Aorta (tissue), 5 donors: ENCODE measurements at places on chromosomes 7 and 10. TPM values are rescaled to one million over a fixed set of nuclear protein-coding genes. Genes with fewer than 3 reads are reported as not detected.

CD36 gene
- polyA plus RNA-seq, result 12.8 TPM

CTNNA3 gene
- polyA plus RNA-seq, result 1.5 TPM

TRIP6 gene
- polyA plus RNA-seq, result 39.3 TPM

LEP gene
- polyA plus RNA-seq, result 0.05 TPM

NPC1L1 gene
- 6.1 TPM for polyA plus RNA-seq

SPDYE16 gene
- polyA plus RNA-seq, result not detected

PSMC2 gene
- polyA plus RNA-seq, result 107 TPM

SPDYE9 gene
- not detected for polyA plus RNA-seq

ANKRD61 gene
- polyA plus RNA-seq, result not detected

HOXA13 gene
- polyA plus RNA-seq, result not detected

HOXA6 gene
- 0.97 TPM for polyA plus RNA-seq

PTPN20 gene
- polyA plus RNA-seq, result 5.9 TPM

CALML3 gene
- polyA plus RNA-seq, result 0.13 TPM

NRP1 gene
- 52.9 TPM for polyA plus RNA-seq

BMPR1A gene
- polyA plus RNA-seq, result 19.3 TPM

EPDR1 gene
- 31.3 TPM for polyA plus RNA-seq

SRRM3 gene
- 3.8 TPM for polyA plus RNA-seq

SPDYE3 gene
- not detected for polyA plus RNA-seq

ANK3 gene
- 16.5 TPM for polyA plus RNA-seq

ZP3 gene
- polyA plus RNA-seq, result 0.38 TPM

LRRN3 gene
- polyA plus RNA-seq, result 5.1 TPM

PON1 gene
- polyA plus RNA-seq, result not detected

TMEM213 gene
- polyA plus RNA-seq, result not detected

NKX1-2 gene
- not detected for polyA plus RNA-seq

HTR5A gene
- polyA plus RNA-seq, result not detected

CFAP58 gene
- polyA plus RNA-seq, result 0.38 TPM

AQP1 gene
- 370 TPM for polyA plus RNA-seq

AUTS2 gene
- polyA plus RNA-seq, result 3.9 TPM

CLRN3 gene
- not detected for polyA plus RNA-seq

OSBPL3 gene
- polyA plus RNA-seq, result 2.9 TPM

ACSM6 gene
- not detected for polyA plus RNA-seq

PIP gene
- polyA plus RNA-seq, result not detected

PRTFDC1 gene
- 15.7 TPM for polyA plus RNA-seq

CFAP43 gene
- polyA plus RNA-seq, result 0.10 TPM

PPA1 gene
- 100 TPM for polyA plus RNA-seq

TSPAN12 gene
- 11.6 TPM for polyA plus RNA-seq

IGF2BP3 gene
- 0.08 TPM for polyA plus RNA-seq

NYAP1 gene
- 0.25 TPM for polyA plus RNA-seq

CTAGE8 gene
- not detected for polyA plus RNA-seq

FGFR2 gene
- 4.6 TPM for polyA plus RNA-seq

CDK14 gene
- 5.5 TPM for polyA plus RNA-seq

TMEM26 gene
- 1.3 TPM for polyA plus RNA-seq

PDE1C gene
- polyA plus RNA-seq, result 2.6 TPM

MICU1 gene
- 23.7 TPM for polyA plus RNA-seq

GLUD1 gene
- 80.9 TPM for polyA plus RNA-seq

OPALIN gene
- not detected for polyA plus RNA-seq

PROSER2 gene
- polyA plus RNA-seq, result 2.2 TPM

CALHM3 gene
- polyA plus RNA-seq, result not detected

SPAG6 gene
- not detected for polyA plus RNA-seq

SPDYE2B gene
- not detected for polyA plus RNA-seq

ALDH18A1 gene
- 16.2 TPM for polyA plus RNA-seq

ZNF804B gene
- not detected for polyA plus RNA-seq

HHEX gene
- 4.5 TPM for polyA plus RNA-seq

PGAM2 gene
- polyA plus RNA-seq, result 9.5 TPM

IGFBP3 gene
- polyA plus RNA-seq, result 255 TPM

SUPV3L1 gene
- 15.8 TPM for polyA plus RNA-seq

SAMD9L gene
- 8.8 TPM for polyA plus RNA-seq

DPP6 gene
- not detected for polyA plus RNA-seq
